ENCODE measurements at places on chromosomes 5 and 9.

DNA sequence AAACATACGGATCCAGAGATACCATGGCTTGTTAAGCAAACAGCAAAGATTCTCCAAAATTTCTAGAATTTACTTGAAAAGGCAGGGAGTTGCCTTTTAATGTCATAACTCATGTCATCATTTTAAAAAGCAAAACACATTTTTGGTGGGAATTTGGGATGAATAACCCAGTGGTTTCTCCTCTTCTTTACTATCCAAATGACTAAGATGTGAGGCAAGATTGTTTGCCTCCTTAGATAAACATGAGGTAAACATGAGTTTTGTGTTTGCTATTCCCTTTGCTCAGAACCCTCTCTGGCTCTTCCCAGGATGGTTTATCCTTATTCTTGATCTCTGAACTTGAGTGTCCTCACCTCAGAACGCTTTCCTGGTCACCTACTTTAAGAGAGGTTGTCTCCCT is 267.0 kb downstream of the EBF1 start:
- DNase-seq = no peak

DNA sequence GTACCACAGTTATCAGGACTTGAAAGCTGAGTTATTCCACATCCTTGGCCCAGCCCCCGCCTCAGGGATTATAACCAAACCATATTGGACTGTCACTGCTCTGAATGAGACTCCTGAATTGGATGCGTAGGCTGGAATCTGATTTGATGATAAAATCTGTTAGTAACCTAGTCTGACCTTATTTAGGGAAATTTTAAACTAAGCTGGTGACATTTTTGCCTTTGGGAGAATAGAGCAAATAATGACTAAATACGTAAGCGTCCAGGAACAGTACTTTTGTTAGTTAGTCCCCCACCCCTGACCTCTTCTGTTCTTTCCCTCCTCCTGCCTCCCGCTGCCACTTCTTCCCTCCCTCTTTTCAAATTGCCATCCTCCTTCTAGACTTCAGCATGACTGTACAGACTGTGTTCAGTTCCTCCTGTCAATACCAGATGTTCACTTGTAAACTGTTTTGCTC is 92.6 kb downstream of the TLE4 start:
- no peak for DNase-seq

DNA sequence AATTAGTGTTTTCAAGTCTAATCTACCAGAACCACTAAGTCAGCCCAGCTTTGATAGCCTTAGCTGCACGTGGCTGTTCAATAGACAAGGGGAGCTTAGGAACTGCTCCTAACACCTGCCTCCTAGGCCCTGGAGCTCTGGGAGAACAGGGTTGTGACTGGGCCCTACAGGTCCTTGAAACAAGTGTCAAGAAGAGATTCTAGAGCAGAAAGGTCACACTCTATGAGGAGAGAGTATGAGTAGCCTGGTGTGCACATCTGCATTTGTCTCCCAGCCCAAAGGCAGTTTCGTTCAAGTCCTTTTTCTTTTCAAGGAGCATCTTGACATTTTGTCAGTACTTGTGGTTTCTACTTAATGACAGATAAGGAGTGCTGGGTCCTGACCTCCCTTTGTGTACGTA is 206.1 kb downstream of the PRELID2 start:
- no peak for DNase-seq

DNA sequence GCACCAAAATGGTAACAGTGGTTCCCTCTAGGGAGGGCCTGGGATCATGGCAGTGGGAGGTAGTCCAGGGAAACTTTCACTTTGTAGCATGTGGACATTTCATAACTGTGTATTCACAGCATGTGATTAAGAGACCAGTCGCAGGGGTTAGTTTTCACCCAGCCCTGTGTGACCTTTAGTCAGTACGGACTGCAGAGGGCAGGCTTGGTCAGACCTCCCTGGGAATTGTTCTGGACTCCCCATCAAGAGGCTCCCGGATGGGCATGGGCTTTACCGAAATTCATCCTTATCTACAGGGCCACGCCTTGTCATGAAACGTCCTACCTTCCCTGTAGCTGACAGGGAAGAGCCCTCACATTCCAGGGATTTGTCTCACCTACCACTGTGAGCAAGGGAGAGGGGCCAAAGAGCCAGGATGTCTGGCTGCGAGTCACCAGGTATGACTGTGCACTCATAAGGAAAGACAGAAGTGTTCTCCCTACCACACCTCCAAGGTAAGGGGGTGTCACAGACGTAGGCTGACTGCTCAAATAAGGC is 19.9 kb downstream of the GPX3 start:
- DNase-seq = no peak

GRCh38 chr9:126440940-126441339 is 114.3 kb downstream of the MVB12B start:
- no peak for DNase-seq

GRCh38 chr5:165015547-165015946 is 1510.1 kb downstream of the MAT2B start:
- DNase-seq = no peak

GRCh38 chr5:95398989-95399388 is 7.8 kb downstream of the FAM81B start:
- no peak for DNase-seq

- no peak for DNase-seq
These were observed 106.2 kb downstream of the CEMIP2 start for GRCh38 chr9:71662082-71662481.

DNA sequence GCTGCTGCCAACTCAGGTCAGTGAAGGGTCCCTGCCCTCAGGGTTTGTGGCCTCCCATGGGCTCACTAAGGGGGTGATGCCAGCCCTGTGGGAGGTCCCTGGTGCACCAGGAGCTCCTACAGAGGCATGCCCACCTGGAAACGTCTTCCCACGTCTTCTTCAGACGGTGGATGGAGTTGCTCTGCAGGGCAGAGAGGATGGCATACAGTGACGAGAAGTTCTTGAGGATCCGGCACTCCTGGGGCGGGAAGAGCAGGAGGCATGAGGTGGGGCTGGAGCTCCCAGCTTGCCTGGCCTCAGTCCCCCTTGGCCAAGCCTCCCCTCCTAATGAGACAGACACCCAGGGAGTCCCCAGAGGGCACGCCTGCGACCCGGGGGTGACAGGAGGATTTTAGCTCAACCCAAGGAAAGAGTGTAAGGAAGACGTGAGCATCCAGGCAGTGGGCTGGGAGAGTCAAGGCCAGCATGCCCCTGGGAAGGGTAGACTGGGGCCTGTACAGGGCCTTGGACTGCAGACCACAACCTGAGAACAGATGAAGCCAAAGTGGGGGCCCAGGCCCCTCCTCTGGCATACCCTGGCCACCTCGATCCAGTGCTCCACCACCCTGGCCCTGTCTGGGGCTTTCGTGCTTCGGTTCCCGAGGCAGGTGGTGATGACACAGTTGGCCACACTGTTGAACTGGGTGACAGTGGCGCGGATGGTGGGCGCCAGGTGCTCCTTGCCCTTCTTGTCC is 14.4 kb downstream of the RALGDS start:
- DNase-seq = no peak

GRCh38 chr9:100354121-100354800 is 1.5 kb upstream of the TEX10 start:
- DNase-seq = no peak
